ENCODE measurements at places on chromosomes 12 and 14.
A peak's percentile ranks its signal among the peaks of the same experiment; 100 is the strongest.

DNA sequence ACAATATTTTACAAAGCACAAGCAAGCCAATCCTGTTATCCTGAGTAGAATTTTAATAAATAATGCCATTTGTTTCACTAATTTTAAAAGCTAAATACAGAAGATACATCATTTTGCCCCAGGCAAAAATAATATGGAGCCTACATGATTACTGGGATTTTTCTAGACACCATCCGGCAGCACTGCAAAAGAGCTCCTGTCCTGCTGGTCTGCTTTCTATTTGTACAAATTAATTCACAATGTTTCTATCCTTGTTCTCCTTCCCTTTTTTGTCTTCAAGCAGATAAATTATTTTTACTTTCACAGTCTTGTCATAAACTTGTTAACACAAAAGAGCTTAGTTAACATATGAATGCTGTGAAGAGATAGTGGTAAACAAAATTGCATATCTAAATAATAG, 4.6 kb downstream of the SIX1 start:
- no peak for DNase-seq

GRCh38 chr12:101064721-101065120, 145.3 kb downstream of the SLC5A8 start:
- DNase-seq = no peak

GRCh38 chr12:63075376-63076060, 75.5 kb downstream of the AVPR1A start:
- DNase-seq = no peak

DNA sequence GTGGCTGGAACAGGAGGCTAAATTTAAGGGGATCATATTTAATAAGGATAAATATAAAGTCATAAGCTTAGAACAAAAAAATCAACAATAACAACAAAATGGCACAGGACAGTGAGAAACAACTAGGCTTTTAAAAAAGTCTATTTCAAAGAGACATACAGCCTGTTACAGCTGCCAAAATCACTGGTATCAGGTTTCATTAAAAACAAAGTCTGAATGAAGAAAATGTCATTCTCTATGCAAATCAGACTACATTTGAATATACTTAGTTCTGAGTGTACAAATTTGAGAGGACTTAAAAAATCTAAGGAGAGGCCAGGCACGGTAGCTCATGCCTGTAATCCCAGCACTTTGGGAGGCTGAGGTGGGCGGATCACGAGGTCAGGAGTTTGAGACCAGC, 44.0 kb downstream of the TFCP2 start:
- DNase-seq = no peak

DNA sequence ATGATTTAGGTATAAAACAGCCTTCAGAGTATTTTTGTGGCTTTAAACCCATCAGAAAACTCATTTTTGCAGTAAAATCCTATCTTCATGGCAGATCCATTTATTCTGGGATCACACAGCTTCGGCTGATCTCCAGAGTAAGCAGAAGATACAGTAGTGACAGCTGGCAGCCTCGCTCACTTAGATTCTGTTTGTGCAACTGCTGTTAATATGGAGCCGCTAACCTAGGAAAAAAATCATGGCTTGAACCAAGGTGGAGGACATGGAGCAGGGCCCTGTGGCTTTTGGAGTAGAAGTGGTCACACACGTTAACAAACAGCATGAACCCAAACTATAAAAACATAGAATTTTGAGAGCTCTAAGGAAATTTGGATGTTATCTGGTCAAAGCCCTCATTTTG, 137.2 kb upstream of the ARHGAP5 start:
- DNase-seq = no peak

- DNase-seq = no peak
Observed at GRCh38 chr14:31962920-31963319, 114.2 kb upstream of the ARHGAP5 start.

- no peak for DNase-seq
Observed at GRCh38 chr12:115950959-115951358, 326.5 kb downstream of the MED13L start.

GRCh38 chr14:21987937-21988336, 314.3 kb upstream of the OR4E1 start:
- no peak for DNase-seq

DNA sequence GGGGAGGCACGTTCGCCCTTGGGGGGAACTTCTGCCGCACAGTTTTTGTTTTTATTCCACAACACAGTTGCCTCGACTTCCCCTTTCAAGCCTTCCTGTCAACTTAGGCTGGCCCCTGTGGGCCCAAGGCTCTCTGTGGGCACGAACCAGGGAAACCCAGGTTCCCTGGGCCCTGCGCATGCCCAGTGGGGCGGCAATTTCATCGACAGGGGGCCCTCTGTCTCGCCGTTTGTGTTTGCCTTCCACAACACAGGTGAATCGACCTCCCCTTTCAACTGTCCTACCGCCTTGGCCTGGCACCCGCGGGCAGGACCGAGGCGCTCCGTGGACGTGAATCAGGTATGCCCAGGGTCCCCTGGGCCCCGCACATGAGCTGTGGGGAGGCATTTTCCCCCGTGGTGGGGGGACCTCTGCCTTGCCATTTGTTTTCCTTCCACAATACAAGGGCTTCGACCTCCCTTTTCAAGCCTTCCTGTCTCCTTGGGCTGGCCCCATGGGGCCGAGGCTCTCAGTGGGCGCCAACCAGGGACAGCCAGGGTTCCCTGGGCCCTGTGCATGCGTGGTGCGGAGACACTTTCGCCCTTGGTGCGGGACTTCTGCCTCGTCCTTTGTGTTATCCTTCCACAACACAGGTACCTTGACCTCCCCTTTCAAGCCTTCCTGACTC, 354.0 kb downstream of the ALG10 start:
- no peak for DNase-seq

DNA sequence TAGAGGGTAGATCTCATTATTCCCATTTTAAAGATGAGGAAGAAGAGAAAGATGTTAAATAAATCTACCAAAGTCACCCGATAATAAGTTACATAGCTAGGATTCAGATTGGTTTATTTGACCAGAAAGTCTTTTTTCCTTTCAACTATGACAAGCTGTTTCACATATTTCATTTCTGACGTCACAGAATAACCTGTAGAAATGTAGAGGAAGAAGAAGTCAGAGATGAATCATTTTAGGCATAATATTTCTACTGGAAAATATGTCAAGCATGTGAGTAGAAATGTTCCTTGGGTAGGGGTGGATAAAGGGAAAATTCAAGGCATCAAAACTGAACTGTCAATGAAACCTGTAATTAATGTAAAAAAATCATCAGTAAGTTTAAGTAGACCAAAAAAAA, 107.0 kb downstream of the MGST1 start:
- no peak for DNase-seq

DNA sequence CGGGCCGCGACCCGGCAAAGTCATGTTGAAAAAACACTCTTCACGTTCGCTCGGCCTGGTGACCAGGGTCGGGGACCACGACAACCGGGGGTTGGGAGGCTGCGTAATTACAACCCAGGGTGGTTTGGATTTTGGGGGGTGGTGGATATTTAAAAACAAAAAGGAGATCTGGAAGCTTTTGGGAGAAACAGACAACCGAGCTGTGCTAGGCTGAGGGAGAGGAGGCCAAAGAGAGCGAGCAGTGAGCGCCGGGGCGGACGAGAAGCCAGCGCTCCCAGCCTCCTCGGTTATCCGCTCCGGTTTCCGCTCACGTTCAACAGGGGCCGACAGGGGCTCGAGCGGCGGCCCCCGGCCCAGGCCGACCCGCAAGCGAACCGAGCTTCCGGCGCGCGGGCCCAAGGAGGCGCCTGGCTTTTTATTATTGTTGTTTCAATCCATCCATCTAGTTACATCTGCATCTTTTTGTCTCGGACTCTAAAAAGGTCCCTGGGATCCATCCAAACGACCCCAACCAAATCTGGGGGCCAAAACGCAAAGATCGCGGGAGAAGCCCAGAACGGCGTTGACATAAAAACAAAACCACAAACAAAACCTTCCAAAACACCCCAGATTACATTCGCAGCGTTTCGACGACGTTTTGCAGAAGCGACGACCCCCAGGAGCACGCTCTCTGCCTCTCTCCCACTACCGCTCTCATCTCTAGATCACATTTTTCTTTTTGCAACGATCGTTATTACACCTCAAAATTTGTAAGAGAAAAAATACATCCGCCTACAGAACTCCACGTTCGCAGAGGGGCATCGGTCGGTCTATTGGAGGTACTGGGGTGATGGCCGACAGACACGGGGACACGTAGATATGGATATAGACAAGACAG, 771 bp downstream of the OTX2 start:
- no peak for DNase-seq

GRCh38 chr14:32129124-32129523, 52.0 kb downstream of the ARHGAP5 start:
- DNase-seq = peak; percentile 24

DNA sequence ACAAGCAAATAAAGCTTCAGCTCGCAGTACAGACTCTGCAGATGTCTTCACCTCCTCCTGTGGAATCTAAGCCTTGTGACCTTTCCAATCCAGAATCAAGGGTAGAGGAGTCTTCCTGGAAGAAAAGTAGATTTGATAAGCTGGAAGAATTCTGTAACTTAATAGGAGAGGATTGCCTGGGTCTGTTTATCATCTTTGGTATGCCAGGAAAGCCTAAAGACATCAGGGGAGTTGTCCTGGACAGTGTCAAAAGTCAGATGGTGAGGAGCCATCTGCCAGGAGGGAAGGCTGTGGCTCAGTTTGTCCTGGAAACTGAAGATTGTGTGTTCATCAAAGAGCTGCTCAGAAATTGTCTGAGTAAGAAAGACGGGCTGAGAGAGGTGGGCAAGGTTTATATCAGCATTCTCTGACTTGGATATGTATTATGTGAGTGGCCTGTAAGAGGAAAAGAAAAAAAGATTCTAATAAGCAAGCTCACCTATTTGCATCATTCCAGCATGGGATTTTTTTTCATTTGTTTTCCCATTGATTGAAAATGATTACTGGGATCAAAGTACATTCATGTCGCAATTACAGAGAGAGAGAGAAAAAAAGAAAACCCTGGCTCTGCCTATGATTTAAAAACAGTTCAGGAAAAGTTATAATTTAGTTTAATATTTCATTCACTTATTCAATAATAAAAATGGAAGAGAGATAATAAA, 767 bp downstream of the REP15 start:
- DNase-seq = peak; percentile 45

DNA sequence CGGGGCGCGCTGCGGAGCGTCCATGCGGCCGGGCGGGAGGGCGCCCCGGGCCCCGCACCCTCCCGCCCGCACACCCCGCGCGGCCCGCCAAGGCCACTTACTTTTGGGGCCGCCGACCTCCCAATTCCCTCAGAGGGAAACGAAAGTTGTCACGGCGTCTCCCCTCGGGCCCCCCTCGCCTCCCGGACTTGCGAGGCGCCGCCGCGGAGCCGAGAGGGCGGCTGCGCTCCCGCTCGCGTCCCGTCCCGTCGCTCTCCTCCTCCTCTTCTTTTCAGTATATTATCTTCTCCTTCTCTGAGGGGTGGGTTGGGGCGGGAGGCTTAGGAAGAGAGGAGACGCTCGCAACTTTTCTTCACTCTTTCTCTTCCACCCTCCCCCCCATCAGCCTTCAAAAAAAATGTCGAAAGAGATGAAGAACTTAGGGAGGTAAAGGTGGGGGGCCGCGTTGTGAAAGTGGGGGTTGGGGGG, 613 bp downstream of the DUSP16 start:
- no peak for DNase-seq

- peak; percentile 90 for DNase-seq
Observed at GRCh38 chr14:68947802-68948201, 31.3 kb downstream of the ACTN1 start.

DNA sequence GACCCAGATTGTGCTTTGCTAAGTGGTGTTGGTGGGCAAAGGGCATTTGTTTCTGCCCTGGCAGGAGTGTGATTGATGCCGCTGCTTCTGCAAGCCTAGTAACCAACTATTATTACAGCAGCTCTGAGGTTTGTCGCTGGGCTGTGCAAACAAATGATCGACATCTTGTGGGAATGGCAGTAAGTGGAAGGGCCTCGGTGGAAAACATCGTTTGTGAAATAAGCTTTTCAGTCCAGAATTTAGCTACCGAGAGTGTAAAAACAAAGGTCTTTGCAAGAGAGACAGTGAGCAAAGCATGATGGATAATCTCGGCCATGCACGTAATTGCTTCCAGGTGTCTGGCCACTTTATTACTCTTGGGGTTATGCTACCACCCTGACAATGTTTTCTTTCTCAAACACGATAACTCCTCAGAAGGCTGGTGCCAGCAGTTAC, 397.7 kb upstream of the PRICKLE1 start:
- no peak for DNase-seq

DNA sequence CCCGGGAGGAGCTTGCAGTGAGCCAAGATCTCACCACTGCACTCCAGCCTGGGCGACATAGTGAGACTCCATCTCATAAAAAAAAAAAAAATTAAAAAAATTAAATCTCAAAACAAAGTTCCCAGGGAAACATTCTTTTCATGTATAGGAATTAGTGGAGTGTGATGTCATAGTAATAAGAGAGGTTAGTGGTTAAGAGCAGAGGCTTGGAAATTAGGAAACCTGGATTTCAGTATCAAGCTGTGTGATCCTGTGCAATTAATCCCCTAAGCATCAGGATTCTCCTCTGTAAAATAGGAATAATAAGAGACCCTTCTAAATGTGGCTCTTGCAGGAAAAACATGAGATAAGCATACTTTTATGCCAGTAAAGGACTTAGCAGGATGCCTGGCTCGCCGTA, 3.1 kb upstream of the TXNRD1 start:
- DNase-seq = no peak

GRCh38 chr14:63939006-63939270, 86.1 kb downstream of the SYNE2 start:
- no peak for DNase-seq

DNA sequence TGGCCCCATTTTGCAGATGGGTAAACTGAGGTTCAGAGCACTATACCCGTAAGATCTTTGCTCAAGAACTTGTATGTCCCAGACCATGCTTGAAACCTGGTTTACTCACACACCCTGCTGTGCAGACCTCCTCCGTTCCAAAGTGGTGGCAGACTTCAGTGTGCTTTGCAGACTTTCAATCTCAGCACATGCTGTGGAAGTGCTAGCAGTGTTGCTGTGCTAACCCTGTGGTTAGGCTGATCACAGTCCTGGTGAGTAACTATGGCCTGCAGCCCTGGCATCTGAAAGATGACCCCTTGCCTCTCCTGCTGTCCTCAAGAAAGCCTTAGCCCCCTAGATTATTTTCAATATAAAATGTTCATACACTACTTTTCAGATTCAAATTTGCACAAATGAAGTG, 450.6 kb downstream of the DPF3 start:
- no peak for DNase-seq

GRCh38 chr12:40158592-40159111, 52.8 kb upstream of the SLC2A13 start:
- DNase-seq = no peak

- no peak for DNase-seq
Observed at GRCh38 chr14:51333901-51334521, 94.0 kb downstream of the TMX1 start.

- DNase-seq = peak; percentile 68
Observed at GRCh38 chr12:12975322-12976077, 23.5 kb upstream of the GPRC5D start.

All from stomach (tissue), 19 donors.